DND-41 (cell line): ENCODE measurements at places on chromosomes 13 and 19.
A peak's percentile ranks its signal among the peaks of the same experiment; 100 is the strongest.

- DNase-seq, result no peak
Measured at GRCh38 chr19:1102407-1103131, 1.2 kb upstream of the GPX4 start.

- DNase-seq, result no peak
Measured at GRCh38 chr13:78712831-78713230, 53.9 kb upstream of the OBI1 start.

DNA sequence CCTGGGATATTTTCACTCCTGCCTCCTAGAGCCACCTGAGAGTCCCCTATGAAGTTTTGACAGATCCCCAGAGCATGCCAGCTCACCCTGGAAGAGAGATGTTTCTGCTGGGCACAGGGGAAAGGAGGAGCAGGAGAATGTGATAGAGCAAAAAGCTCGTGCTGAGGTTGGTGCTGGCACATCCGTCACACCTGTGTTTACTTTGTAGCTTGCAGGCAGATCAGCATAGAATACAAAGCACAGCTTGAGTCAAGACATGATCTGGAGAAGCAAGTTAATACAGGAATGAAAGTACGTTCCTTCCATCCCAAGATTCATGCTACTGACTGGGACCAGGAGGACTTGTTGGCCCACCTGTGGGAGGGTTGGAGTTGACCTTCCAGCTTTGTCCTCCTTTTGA, 46.1 kb downstream of the HSPH1 start:
- DNase-seq, result no peak

DNA sequence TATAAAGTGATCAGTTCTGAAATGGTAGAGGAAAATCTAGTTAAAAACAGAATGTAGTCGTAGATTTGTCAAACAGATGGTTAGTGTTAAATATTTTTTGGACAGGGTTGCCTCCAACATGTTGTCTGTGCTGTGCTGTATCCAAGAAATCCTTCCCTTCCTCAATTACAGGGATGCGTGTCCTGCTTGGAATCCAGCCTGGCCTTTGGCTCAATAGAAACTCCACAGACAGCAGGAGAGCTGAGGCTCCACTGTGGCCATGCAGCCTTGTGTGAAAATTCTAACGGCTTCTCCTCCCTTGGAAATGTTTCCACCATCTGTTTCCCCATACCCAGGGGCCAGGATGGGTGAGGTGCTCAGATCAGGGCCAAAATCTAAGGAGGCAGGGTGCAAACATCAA, 67.7 kb upstream of the USP29 start:
- DNase-seq, result no peak

GRCh38 chr13:113184568-113185440, 23.7 kb downstream of the PCID2 start:
- DNase-seq, result peak; percentile 29

- DNase-seq, result peak; percentile 85
Measured at GRCh38 chr13:52455677-52456041, 381 bp downstream of the CKAP2 start.

DNA sequence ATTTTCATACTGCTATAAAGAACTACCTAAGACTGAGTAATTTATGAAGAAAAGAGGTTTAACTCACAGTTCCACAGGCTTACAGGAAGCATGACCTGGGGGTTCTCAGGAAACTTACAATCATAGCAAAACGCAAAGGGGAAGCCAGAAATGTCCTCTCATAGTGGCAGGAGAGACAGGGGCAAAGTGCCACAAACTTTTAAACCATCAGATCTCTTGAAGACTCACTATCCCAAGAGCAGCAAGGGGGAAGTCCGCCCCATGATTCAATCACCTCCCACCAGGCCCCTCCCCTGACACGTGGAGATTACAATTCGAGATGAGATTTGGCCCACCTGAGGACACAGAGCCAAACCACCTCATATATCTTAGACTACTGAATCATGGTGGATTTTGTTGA, 198.7 kb downstream of the KCTD12 start:
- no peak for DNase-seq

- no peak for DNase-seq
Measured at GRCh38 chr13:100298116-100298681, 209.3 kb downstream of the PCCA start.

DNA sequence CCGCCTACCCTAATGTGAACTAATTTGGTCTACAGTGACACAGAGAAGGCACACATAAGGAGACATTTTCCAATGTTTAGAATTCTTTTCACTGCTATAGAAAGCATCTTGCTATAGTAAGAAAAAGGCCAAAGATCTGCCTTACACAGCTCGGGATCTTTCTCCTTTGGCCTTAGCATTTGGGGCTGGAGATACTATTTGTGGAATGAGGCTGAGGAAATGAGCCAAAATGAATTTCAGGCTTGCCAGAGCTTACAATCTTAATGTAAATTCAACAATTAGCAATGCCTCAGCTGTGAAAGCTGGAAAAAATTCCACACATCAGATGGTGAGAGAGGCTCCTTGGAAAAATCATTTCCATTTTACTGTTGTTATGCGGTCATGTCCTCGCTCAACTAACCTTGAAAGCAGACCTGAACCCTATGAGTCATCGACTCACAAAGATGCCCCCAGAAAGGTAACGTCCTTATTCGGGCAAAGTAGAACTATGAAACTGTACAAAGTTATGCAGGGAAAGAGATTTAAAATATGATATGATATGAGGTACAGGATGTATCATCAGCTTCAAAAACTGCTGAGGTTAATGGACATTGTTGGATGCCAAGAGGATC, 324.5 kb upstream of the NBEA start:
- DNase-seq, result no peak

- DNase-seq, result no peak
Measured at GRCh38 chr19:17965370-17966128, 1.4 kb upstream of the KCNN1 start.

- no peak for DNase-seq
Measured at GRCh38 chr13:99307648-99308339, 595 bp upstream of the GPR183 start.

- no peak for DNase-seq
Measured at GRCh38 chr19:6458695-6459261, 814 bp downstream of the SLC25A23 start.

GRCh38 chr13:78806457-78806856, 147.5 kb upstream of the OBI1 start:
- DNase-seq, result peak; percentile 8

DNA sequence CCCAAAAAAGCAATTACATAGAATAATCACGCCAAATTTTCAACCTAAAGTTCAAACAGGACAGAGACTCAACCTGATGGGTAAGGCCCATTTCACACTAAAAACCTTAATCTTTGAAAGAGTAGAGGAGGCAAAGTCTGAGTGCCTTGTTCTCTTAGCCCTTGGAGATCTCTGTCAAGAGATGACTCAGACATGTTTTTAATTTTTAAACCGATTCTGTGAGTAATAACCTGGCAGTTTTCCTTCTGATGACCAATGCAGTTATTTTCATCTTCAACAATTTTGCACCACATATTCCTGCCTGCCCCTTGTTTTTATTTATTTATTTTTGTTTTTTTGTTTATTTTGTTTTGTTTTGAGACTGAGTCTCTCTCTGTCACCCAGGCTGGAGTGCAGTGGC, 11.5 kb upstream of the TNFSF9 start:
- no peak for DNase-seq
